ENCODE measurements at places on chromosomes 5 and 9. TPM values are rescaled to one million over a fixed set of nuclear protein-coding genes. Genes with fewer than 3 reads are reported as not detected.
A peak's percentile ranks its signal among the peaks of the same experiment; 100 is the strongest.

The AMBP gene
- total RNA-seq: 0.22 TPM

- H3K4me1 ChIP-seq: peaks cover 35% of the 10 kb centered on the region
- peak overlapping the region; percentile 26 for H3K27ac ChIP-seq
- H3K4me3 ChIP-seq: no peak overlapping the region
- H3K27me3 ChIP-seq: no peaks in the 10 kb centered on the region
These were observed 8.0 kb downstream of the WHRN start for GRCh38 chr9:114497236-114497635.

GRCh38 chr9:115941561-115942315 is 211.9 kb upstream of the PAPPA start:
- no peaks in the 10 kb centered on the region for H3K27me3 ChIP-seq
- no peak for DNase-seq
- H3K4me3 ChIP-seq: no peak overlapping the region
- no peak overlapping the region for H3K27ac ChIP-seq
- H3K36me3 ChIP-seq: no peaks in the 10 kb centered on the region

GRCh38 chr9:97525451-97525850 is 24.0 kb downstream of the TMOD1 start:
- peaks cover 3% of the 10 kb centered on the region for H3K27me3 ChIP-seq
- no peak overlapping the region for H3K27ac ChIP-seq
- H3K4me3 ChIP-seq: no peak overlapping the region
- H3K4me1 ChIP-seq: peaks cover 30% of the 10 kb centered on the region

- peaks cover 20% of the 10 kb centered on the region for H3K4me1 ChIP-seq
- H3K27me3 ChIP-seq: peaks cover 5% of the 10 kb centered on the region
- no peaks in the 10 kb centered on the region for H3K36me3 ChIP-seq
These were observed 44.0 kb upstream of the PCA3 start for GRCh38 chr9:76720245-76720644.

The GMCL2 gene
- not detected for total RNA-seq

DNA sequence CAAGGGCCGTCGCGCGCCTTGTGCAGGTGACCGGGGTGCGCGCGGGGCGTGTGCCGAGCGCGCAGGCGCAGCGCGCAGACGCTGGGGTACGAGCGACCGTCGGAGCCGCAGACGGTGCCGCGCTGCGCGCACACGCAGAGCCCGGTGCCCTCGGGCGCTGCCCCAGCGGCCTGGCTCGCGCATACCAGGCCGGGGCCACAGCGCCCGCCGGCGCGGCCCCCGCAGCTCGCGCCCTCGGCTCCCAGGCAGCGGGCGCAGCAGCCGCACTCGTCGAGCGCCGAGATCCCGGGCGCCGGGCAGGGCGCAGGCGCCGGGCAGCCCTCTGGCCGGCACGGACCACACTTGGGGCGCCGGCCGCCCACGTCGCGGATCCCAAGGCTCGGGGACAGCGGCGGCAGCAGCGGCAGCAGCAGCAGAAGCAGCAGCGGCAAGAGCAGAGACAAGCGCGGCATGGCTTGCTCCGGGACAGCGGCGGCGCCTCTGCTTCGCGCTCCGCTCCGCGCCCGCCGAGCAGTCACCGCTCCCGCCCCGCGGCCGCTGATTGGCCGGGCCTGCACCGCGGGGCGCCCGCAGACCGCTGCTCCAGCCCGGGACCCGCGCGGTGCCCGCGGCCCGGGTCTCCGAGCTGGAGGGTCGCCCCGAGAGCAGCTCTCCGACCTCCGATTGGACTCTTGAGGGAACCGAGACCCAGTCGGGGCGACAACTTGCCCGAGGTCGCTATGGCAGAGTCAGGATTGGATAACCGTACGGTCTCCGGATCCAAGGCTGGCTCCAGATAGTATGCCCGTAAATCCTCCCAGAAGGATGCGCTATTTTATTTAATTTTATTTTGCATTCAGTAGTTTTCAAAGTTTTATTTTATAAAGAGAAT is at the start of gene IGFBPL1:
TSS of gene IGFBPL1 (minus strand) at position 482 of the 871 bp plus-strand sequence. CDS start at position 452, 30 bp downstream.
- no peak for DNase-seq
- H3K4me1 ChIP-seq: peaks cover 10% of the 10 kb centered on the region
- no peak within 1 kb of the TSS for H3K27ac ChIP-seq

- no peak for DNase-seq
- H3K4me1 ChIP-seq: peaks cover 18% of the 10 kb centered on the region
- no peak overlapping the region for H3K4me3 ChIP-seq
- H3K27ac ChIP-seq: peak overlapping the region; percentile 85
These were observed 42.9 kb downstream of the GPBP1 start for GRCh38 chr5:57216714-57217113.

DNA sequence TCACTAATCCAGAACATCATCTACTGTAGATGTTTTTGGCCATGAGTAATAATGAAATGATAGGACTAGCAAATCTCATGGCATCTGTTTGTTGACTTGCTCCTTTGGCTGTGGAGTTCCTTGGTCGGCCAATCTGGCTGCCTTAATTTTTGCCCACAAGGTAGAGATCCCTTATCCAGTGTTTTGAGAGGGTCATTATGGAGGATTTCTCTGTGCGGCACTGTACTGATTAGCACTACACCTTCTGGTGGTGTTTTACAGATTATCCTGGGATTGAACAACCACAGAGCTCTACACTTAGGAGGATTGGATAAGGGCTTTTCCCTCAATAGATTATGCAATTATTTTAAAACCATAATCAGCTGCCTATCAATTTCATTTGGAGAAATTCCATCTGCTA is 3.2 kb upstream of the ENHO start:
- H3K4me3 ChIP-seq: no peak overlapping the region
- H3K27me3 ChIP-seq: peaks cover 68% of the 10 kb centered on the region
- H3K36me3 ChIP-seq: no peaks in the 10 kb centered on the region
- H3K27ac ChIP-seq: no peak overlapping the region

All from mesothelial cell of epicardium (in vitro differentiated cells).